Common myeloid progenitor, CD34-positive (primary cell): ENCODE measurements at places on chromosomes 3 and 15.
A peak's percentile ranks its signal among the peaks of the same experiment; 100 is the strongest.

- DNase-seq, result no peak
These were observed 117.0 kb upstream of the PTX3 start for GRCh38 chr3:157319672-157320071.

- peak; percentile 98 for DNase-seq
These were observed 3.2 kb downstream of the NEIL1 start for GRCh38 chr15:75349851-75350588.

- DNase-seq, result peak; percentile 88
These were observed 5.1 kb downstream of the SCAMP2 start for GRCh38 chr15:74868059-74868458.

- no peak for DNase-seq
These were observed 274.8 kb downstream of the BBX start for GRCh38 chr3:107797586-107797985.

DNA sequence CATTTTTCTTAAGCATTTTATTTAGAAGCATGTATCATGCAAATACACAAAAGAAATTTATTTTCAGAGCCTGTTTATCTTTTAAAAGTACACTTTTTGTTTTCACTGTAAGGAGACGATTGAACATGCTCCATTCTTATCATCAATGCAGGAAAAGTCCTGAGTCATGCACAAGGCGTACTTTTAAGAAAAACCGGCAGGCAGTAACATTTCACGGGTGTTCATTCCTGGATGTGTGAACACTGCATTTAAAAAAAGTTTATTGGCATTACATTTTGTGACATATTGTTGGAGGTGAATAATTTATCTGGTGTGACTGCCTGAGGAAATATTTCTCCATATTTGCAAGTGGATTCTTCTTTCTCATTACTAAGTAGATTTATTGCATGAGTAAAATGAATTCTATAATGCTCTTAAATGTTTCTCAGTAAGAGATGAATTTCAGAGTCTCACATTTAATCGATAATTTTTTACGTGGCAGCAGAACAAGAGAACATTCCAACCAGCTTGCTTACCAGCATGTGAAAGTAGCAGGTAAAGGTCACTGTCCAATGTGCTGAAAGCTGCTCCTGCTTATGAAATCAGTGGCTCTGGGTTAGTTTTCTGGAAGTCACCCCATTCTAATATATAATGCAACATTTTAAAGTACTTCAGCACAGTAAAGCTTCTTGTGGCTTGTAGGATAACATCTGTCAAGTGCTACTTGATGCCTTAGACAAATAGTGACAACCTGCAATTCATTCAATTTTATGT lies 87.0 kb downstream of the SV2B start:
- peak; percentile 39 for DNase-seq

DNA sequence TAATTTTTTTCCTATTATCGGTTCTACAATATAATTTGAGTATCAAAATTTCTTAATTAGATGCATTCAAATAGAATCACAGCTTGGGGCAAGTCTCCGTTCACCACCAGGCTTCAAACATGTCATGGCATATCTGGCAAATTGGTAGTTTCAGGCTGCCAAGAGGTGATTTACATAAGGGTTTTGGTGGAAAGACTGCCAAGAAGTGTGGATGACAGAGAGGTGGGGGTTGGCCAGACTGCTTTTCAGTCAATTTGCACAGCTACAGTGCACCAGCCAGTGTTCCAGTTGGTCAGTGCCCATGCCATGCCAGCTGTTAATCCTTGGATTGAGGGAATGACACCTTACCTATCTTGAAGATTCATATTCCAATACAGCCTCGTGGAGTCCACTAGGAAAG lies 8.4 kb upstream of the GSK3B start:
- DNase-seq, result no peak

GRCh38 chr3:157125101-157125500 lies 34.8 kb downstream of the CCNL1 start:
- DNase-seq, result no peak

DNA sequence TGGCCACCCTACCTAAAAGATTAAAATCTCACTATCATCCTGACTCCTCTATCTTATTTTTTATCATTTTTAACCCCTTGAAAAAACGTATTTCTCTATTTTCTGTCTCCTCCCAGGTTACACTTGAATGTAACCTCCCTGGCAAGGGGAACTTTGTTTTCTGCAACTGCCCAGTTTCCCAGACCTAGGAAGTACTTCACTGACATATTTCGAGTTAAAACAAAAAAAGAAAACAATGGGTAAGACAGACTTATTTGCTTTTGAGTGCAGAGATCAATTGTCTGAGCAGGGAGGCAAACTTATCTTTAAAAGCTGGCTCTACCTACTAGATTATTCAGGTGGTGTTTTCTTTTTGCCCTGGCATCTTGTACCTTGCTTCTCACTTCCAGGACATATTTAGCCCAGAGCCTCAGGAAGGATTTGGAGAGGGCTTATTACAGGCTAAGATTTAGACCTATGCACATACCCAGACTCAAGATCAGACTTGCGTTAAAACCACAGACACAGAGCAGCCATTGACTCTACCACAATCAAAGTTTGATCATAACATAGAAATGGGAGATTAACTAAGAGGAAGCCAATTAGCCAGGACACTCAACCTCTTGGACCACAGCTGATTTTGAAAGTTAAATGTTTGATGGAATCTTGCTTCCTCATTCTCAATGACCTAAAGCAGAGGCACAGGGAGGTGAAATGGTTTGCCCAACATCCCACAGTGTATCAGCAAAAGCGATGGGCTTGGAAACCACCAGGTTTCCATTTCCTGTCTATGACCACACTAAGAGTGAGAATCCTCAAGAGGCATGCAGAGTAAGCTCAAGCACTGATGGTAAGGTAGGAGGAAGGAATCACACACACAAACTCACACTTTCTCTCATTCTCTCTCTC lies 169.5 kb upstream of the THBS1 start:
- DNase-seq, result peak; percentile 84

DNA sequence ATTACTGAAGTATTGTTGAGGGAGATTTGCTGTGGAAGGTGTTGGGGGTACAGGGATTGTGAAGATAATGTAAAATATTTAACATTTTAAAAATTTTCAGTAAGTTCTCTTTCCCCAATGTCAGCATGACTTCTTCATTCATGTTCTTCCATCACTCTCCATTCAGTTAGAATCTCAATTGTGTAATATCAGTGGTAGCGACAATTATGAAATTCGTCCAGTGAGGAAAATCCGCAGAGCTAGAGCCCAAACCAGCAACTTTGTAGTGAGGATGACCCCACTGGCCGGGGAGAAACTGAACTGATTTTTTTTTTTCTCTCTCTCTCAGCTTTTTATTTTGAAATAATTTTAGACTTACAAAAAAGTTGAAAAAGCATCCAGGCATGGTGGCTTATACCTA lies 171.7 kb downstream of the PGPEP1L start:
- no peak for DNase-seq

DNA sequence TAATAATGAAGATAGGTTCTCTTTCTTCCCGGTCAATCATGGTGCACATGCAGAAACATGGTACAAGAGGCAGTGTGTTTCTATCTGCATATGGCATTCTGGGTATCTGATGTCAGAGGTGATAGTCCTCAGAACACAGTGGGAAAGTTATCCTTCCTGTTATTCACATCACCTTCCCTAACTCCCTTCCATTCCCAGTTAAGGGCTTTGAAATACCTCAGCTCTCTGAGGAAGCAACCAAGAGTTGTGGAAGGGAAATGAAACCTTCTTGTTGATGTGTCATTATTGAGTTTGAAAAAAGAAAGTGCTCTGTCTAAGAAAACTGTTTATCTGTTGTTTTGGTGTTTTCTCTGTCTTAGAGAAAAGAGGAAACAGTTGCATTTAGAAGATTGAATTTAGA lies 21.9 kb upstream of the P2RY13 start:
- DNase-seq, result peak; percentile 60

DNA sequence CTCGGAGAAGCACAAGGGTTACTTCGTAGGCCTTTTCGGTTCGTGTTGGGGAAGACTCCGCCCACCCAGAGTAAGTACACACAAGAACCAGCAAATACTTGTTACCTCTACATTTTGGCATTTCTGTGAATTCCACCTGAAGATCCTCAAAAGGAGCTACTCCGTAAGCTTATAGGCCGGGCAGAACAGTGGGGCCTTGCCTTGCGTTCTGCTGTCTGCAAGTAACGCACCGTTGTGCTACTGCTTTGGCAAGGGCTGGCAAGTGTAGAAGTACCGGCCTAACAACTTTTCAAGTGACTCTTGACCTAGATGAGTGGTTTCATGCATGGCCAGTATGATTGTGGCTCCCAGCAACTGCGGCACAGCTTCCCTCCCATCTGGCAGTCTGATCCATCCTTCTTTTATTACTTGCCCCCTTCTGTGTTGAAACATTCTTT lies 6.4 kb upstream of the DNAAF4 start:
- no peak for DNase-seq

DNA sequence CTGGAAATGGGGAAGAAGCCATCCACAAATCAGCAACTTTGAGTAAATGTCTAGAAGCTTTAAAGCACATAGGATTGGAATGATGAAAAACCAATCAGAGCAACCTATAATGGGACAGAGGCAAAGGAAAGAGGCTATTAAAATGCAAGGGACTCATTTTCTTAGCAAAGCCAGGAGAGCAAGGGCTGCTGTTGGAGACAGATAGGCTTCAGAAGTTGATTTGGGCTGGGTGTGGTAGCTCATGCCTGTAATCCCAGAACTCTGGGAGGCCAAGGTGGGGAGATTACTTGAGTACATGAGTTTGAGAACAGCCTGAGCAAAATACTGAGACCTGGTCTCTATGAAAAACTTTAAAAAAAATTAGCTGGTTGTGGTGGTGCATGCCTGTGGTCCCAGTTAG lies 16.1 kb downstream of the ERICH6 start:
- no peak for DNase-seq

GRCh38 chr3:89315750-89316470 lies 208.5 kb downstream of the EPHA3 start:
- no peak for DNase-seq

- no peak for DNase-seq
These were observed 76.8 kb downstream of the ADCY5 start for GRCh38 chr3:123371859-123372685.

DNA sequence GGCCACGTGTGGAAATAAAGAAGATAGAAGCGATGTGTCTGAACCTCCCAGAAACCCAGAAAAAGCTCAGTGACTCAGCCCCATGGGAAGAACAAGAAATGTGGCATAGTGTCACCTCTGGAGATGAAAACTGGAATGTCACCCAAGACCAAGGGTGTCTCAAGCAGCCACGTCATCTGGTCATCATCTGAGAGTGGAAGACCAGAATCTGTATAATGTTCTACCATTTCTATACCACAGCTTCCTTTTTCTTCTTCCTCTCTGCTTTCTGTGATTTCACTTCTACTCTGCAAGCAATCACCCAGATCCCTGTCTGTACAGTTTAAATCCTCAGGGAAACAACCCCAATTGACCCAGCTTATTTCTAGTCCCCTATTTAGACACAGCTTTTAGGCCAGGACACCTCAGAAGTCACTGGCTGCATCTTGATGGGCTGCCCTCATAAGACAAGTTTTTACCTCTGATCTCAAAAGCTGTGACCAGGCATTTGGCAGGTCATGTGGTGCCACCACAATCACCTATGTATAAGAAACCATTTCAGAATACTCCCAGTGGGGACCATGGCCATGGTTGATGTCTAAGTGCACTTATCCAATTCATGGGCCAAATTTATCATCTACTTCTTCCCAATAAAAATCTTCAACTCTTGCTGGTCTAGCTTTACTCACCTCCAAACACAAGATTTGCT lies 278.5 kb upstream of the UMPS start:
- DNase-seq, result no peak

DNA sequence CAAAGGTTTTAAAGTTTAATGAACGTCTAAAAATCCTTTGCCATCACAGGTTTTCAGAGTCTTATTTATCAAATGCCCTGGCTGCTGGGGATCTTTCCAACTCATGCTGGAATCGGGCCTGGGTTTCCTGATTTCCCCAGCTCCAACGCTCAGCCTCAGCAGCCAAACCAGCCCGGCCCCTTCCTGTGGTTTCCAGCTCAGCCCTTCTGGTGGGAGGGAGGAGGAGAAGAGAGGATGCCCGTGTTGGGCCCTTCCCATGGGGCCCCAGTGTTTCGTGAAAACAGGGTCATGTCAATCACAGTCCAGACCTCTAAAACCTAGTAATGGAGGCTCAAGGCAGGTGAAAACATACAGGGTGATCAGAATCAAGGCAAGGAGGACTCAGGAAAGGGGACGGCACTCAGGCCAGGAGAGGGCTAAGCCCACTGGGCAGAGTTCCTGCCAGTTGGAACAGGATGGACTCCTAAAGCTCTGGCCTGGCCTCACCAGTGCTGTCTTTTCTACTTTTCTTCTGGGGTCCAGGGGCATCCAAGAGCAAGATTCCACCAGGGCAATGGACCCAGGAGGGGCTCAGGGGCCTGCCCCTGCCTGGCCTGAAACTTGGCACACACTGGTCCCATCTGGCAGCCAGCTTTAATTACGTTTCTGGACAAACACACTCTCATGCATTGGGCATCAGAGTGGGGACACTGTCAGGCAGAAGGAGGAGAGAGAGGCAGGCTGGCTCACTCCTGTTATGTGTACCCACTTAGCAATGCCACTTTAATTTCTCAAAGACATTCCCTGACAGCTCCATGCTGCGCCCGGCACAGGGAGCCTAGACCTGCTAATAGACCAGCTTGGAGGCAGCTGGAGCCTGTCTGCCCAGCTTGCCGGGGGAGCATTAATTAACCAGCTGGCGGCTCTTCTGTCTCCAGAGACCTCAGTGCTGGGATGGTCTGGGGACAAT lies 194.6 kb downstream of the FAM43A start:
- peak; percentile 52 for DNase-seq

- no peak for DNase-seq
These were observed 26.8 kb upstream of the KLHL25 start for GRCh38 chr15:85821545-85821944.
